ENCODE measurements at places on chromosomes 1 and 21.

GRCh38 chr21:32131960-32132359 lies 146.9 kb downstream of the MIS18A start:
- DNase-seq: no peak

- DNase-seq: no peak
Observed at GRCh38 chr1:89484092-89485038, 40.3 kb upstream of the LRRC8B start.

GRCh38 chr1:84998642-84999280 lies 1.8 kb upstream of the MCOLN2 start:
- no peak for DNase-seq

- DNase-seq: no peak
Observed at GRCh38 chr1:228058949-228059633, 23.4 kb upstream of the ARF1 start.

- DNase-seq: no peak
Observed at GRCh38 chr1:12150456-12151200, 16.2 kb upstream of the TNFRSF1B start.

DNA sequence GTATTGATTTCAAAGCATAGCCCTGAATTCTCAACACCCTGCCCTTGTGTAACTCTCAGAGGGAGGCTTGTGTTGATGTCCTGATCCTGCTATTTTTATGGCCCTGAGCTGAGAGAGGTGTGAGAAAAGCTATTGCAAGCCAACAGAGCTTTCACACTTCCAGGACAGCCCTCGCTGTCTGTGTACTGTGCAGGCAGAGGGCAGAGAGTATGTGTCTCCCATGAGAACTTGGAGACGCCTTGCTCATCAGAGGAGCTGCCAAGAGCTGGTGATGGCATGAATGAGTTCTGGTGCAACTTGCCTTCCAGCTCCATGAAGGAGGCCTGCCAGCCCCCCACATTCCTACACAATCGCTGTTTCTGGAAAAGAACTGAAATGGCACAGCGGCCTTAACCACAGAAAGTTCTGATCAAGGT lies 144.1 kb upstream of the AJAP1 start:
- DNase-seq: no peak

- no peak for DNase-seq
Observed at GRCh38 chr1:30171537-30172298, 551.7 kb downstream of the MATN1 start.

GRCh38 chr1:206961668-206962067 lies 8.6 kb downstream of the FCAMR start:
- DNase-seq: no peak

- no peak for DNase-seq
Observed at GRCh38 chr1:86224651-86225310, 68.2 kb upstream of the COL24A1 start.

GRCh38 chr1:206479183-206480125 lies 9.2 kb downstream of the IKBKE start:
- no peak for DNase-seq

- no peak for DNase-seq
Observed at GRCh38 chr1:201145816-201146215, 8.5 kb downstream of the TMEM9 start.

GRCh38 chr1:154877370-154877974 lies 7.4 kb upstream of the KCNN3 start:
- no peak for DNase-seq

DNA sequence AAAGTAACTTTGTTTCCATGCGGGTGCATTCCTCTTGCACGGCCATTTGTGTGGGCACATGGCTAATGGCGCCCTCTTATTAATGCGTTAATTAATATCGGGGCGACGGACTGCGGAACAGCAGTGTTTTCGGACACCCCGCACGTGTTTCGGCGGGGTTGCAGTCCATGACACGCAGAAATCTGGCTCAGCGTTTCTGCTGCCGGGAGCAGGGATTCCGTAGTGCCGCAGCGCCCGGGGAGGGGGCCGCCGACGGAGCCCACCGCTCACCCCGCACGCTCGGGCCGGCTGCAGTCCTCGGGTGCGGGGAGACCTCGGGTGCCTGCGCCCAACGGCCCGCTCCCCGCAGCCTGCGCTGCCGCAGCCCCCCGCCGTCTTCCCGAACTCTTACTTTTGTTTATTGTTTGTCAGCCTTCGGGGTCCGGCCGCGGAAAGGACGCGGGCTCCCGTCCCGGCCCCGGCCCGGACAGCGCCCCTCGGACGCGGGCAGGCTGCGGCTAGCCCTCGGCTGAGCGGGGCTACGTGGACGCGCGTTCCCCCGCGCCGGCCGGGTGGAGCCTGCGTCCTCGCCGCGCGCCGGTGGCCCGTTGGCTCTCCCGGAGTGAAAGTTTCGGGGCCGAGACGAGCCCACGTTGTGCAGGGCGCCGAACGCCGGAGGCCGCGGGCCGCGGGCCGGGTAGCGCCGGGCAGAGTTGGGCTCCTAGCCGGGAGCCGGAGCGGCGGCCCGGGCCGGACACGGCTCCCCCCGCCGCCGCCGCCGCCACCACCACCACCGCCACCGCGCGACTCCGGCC lies 849 bp downstream of the NFIA start:
- no peak for DNase-seq

GRCh38 chr1:84719543-84720217 lies 29.4 kb upstream of the SSX2IP start:
- peak; percentile 61 for DNase-seq

DNA sequence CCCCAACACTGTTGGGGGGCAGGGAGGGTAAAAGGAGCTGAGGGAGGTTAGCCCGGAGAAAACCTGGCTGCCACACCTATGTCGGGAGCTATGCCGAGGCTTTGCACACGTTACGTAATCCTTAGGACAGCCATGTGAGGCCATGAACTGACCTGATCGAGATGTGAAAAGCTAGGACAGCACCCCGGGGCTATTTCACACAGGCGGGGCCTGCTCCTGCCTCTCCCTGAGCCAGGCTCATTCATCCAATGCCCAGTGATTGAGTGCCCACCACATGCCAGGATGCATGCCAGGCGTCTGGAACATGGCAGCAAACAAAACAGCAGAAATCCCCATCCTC lies 30.2 kb downstream of the LDLRAP1 start:
- no peak for DNase-seq

DNA sequence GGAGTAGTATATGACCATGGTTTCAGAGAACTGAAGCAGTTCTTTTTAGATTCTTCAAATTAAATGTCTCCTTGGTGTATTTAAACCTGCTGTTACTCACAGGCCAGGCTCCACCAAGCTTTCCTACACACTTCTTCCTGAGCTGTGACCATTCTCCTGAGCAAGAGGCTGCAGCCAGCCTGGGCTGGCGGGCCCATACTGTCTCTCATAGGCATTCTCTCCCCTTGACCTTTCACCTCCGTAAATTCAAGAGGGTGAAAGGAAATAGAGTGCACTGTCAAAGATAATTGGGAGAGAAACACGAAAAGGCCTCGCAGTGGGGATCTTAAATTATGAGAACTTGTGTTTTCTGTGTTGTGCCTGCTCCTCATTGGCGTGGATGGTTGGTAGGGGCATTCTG lies 2.3 kb downstream of the ARF1 start:
- DNase-seq: no peak

- no peak for DNase-seq
Observed at GRCh38 chr1:103129255-103129654, 20.9 kb upstream of the COL11A1 start.

- no peak for DNase-seq
Observed at GRCh38 chr1:96536581-96536980, 185.0 kb upstream of the PTBP2 start.

GRCh38 chr1:231965615-231966014 lies 339.0 kb downstream of the DISC1 start:
- no peak for DNase-seq

DNA sequence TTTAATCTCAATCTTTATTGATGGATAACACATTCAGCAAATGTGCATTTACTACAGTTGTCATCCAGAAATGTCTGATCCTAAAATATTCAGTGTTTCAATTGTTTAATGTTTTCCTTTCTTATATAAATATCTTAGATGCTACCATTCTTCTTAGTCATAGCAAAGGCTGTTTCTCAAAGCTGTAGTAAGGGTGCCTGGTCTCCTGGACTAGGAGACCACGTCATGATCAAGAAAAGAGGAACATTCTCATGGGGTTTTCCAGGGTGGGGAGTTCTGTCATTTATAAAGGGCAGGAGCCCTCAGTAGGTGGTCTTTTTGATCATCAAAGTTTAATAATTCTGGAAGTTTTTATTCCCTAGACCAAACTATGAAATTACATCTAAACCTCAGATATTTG lies 292.8 kb downstream of the HMCN1 start:
- no peak for DNase-seq

- no peak for DNase-seq
Observed at GRCh38 chr1:211641044-211641800, 34.2 kb downstream of the NEK2 start.

DNA sequence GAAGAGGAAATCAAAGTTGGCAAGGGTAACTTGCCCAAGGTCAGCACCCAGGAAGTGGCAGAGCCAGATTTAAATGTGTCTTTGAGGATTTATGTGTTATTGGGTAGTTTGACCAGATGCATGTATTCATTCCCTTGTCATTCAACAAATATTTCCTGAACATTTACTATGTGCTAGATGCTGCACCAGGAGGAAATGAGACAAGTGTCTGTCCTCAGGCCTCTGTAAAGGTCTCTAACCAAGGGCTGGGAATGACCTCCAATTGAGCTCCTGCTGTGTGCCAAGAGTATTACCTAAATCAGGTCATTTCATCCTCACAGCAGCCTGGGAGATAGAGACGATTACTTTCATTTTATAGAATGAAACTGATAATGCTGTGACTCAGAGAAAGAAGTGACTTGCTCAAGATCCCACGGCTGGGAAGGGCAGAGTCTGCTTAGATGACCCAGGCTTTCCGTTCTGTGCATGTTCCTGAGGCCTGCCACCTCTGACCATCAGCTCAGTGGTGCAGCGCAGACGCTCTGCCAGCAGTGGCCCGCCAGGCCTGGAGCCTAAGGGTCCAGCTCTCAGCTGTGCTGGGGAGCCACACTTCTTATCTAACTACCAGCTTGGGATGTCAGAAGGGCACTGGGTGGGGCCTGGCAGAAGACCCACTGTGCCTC lies 3.5 kb upstream of the TTC22 start:
- DNase-seq: no peak

DNA sequence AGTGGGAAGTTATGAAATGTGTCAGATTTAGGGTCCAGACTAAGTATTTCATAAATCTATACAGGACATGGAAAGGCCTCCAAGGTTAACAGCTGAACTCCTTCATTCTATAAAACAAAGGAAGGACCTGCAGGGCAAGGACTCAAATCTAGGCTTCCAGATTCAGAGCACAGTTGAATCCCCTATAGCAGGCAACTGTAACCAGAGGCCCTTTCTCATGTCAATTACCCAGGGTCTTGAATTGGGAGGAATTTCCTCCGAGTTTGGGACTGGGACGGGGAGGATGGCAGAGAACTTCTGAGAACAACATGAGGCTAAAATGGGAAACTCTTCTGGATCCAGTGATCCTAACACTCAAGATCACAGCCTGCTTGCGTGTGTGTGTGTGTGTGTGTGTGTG lies 112.9 kb upstream of the BEND5 start:
- DNase-seq: no peak

DNA sequence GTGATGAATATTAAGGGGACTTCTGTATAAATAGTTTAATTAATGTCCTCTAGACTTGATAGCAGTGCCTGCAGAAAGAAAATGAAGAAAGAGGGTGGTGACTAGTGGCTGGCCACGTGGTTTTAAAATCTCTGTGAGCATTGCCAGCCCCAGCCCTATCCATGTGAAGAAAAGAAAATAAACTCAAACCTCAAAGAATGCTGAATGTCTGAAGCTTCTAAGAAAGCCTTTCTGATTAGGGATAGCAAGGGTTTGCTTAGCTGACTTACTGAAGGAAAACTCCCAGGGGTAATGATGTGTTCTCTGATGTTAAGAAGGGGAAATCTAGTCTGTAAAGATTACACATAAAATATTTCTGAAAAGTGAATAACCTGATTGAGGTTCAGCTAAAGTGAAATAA lies 31.8 kb downstream of the ADGRL2 start:
- no peak for DNase-seq

DNA sequence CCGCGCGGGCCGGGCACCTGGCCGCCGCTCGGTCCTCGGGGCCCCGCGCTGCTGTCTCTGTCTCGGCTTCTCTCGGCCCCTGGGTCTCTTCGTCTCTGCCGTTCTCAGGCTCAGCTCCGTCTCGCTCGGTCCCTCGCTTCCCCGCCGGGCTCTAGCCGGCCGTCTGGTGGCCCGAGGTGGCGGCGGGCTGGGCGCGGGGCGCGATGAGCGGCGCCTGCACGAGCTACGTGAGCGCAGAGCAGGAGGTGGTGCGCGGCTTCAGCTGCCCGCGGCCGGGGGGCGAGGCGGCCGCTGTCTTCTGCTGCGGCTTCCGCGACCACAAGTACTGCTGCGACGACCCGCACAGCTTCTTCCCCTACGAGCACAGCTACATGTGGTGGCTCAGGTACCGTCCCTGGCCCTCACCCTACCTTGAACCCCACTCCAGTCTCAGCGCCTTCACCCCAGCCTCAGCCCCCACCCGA lies 355 bp downstream of the SHISAL2A start:
- DNase-seq: no peak

DNA sequence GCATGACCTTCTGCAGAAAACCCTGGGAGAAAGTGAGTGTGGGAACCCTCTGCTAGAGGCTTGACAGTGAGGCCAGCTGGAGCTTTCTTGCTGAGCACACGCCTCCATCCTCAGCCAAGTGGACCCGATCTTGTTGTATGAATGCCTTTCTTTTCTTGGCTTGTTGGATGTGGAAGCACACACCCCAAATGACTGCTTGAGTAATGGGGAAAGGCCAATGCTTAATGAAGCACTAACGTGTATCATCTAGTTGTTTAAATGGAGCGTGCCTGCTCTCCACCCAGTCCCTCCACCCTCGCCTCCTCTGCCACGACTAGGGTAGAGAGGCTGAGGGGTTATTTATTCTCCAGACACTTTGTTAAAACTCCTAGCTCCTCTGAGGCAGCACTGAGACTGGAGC lies 54.3 kb upstream of the IKBKE start:
- no peak for DNase-seq

DNA sequence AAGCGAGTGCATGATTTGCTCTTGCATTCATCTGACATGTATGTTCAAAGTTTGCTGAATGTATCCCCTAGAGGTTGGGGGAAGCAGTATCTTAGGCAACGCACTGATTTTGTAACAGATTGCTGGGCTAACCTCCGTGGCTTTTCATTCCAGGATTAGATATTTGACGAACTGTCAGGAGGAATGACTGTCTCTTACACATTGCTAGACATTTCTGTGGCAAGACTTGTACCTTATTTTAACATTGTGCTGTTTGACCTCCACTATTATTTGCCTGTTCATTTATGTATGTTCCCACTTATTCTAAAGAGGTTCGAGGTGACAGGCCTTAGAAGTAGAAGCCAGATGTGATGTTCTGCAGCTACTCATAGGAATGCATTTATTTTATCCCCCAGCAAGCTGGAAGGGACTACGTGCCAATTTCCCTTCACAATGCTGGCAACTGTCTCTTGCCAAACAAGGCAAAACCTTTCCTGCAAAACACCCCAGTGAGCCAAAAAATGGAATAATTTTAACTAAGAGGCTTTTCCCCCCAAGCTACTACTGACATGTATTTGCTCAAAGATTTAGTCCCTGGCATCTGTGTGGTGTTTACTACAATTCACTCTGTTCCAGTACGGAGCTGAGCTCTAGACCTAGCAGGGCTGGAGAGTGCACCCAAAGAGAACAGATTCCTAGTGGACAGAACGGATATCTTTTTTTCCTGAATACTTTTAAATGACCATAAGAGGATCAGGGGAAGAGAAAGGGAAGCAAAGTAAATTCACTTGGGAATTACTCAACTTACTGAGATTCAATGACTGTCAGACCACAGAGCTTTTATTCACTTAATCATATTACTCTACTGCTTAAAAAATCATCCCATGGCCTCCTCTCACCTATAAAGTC lies 646.2 kb downstream of the SMYD3 start:
- no peak for DNase-seq

Data from right renal cortex interstitium (tissue), 3 donors.